NCI-H510A (cell line): ENCODE measurements at places on chromosomes 12 and 14.

DNA sequence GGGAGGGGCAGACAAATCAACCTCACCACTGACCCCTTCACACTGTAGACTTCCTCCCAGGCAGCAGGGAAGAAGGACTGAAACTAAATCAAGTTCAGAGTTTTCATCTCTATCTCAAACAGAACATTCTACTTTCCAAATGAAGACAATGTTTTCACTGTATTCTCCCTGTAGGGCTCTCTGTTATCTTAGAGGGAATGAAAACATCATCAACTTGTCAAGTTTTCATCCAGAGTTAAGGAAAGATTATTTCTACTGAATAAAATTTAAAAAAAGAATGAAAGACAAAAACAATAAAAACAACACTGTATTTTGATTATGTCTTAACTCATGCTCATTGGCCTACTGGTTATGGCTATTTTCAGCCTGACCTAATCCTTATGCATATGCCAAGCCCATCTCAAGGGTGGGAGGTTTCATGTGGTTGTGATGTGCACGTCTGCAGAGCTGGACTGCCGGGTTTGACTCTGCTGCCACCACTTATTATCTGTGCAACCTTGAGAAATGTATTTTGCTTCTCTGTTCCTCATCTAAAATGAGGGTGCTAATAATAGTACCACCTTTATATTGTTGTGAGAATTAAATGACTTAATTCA lies 152.0 kb upstream of the AVPR1A start:
- no peak for DNase-seq

DNA sequence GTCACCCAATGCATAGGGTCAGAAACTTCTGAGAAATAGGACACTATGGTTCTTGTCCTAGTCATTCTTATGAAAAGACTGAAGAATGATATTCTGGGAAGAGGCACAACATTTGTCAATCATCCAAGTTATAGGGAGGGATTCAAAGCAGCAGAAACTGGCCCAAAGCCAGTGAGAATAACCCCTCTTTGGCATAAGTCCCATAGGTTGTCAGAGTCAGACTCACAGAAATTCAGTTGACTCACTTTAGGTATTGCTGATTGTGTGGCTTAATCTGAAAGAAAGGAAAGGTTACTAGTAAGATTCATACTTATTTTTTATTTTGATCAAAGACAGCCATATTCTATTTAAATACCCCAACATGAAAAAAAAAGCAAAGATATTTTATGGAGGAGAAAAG lies 151.0 kb downstream of the SRGAP1 start:
- no peak for DNase-seq

GRCh38 chr14:68444449-68445168 lies 348.3 kb downstream of the ZFP36L1 start:
- DNase-seq = no peak

DNA sequence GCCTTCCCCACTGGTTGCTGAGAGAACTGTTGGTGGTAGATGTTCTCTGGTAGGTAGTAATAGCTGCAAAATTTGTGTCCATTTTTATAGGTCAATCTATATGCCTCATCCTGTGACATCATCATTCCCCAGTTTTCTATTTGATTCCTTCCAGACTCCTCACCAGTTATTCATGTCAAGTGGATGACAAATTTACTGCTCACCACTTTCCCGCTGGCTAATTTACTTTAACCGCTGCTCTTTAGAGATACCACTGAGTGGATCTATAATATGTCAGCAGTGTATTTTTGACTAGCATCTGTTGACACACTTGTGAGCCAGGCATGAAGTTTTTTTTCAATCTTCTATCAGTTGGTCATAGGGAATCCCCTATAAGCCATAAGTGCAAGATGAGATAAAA lies 24.6 kb downstream of the GPR65 start:
- no peak for DNase-seq

DNA sequence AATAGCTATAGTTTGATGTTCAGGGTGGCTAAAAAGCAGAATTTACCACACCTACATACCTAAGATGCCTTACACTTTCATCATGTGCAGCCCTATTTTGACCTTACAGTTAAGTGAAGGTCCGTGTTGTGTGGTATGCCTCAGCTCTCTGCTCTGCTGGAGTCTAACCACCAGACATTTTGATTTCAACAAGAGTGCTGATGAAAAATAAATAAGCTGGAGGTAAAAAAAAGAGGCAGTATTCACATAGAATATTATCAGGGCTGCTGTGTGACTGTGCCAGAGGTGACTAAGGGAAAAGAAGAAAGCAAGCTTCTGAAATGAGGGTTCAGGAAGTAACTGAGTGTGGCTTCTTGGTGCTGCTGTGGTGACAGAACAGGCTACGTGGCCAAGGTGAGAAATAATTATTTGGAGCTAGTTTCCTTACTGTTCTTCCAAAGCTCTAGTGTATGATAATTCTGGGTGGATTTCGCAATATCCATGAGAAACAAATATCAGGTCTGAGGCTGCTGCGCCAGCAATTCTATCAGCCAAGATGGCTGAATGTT lies 188.8 kb downstream of the STXBP6 start:
- DNase-seq = no peak

- DNase-seq = no peak
These were observed 593 bp downstream of the CFL2 start for GRCh38 chr14:34713681-34714319.

- no peak for DNase-seq
These were observed 57.5 kb downstream of the ARHGAP5 start for GRCh38 chr14:32134448-32135097.

- no peak for DNase-seq
These were observed 22.2 kb downstream of the SLC41A2 start for GRCh38 chr12:104935886-104936285.

DNA sequence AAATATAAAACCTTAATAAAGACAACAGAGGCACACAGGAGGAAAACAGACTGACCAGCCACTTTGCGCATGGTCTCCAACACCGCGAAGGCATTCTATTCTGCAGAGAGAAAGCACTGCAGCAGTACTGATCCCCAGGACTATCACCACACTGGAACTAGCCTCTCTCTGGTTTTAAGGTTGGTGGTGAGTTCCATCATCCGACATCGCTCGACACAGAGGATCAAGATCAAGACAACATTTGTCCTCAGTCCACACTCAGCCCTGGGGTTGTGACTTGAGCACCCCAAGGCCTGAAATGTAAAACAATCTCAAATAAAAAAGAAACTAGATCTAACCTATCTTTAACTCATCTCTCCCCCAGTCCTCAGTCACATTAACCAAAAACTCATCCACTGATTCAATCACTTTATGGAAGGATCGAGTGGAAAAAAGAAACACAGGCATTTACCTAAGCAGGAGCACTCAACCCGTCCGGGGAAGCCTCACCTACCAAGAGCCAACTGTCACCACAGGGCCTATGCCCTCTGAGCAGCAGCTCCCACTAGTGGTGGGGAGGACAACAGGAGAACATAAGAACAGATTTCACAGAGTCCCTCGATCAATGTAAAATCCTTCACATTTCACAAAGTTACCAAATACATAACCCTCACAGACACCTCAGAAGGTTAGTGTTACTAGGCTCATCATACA lies 17.7 kb downstream of the STXBP6 start:
- no peak for DNase-seq

GRCh38 chr14:34782031-34782430 lies 67.6 kb upstream of the CFL2 start:
- DNase-seq = no peak

DNA sequence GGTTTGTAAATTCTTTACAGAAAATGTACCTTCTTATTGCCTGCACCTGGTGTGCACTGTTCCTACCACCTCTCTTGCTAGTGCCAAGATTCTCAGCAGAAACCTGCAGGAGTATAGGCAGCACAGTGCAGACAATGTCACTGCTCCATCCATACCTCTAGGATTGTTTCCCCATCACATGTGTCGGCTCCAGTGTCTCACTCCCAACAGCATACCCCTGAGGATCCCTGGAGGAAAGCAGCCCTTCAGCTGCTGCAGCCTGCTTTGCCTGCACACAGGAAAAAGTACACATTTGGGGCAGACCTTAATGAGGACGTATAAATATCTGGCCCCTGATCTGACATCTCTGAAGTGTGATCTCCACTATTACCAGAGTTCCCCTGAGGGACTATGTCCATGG lies 235.5 kb downstream of the MDGA2 start:
- no peak for DNase-seq

GRCh38 chr12:112738531-112738930 lies 53.0 kb upstream of the RPH3A start:
- DNase-seq = no peak

DNA sequence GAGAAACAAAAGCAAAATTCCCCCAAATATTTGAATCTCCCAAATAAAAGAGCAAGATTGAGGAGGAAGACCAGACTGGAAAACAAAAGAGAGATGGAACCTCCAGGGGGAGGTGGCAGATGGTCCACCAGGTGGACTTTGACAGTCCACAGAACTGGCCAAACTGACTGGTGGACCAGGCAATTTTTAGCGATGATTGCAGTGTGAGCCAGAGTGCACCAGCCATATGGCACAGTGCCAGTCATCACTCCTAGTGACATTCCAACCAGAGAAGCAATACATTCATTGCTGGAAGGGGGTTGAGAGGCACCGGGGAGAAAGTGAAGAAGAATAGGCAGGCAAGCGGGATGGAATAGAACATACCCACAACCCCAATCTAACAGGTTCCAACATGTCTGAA lies 182.9 kb downstream of the EXOC5 start:
- peak; percentile 54 for DNase-seq

DNA sequence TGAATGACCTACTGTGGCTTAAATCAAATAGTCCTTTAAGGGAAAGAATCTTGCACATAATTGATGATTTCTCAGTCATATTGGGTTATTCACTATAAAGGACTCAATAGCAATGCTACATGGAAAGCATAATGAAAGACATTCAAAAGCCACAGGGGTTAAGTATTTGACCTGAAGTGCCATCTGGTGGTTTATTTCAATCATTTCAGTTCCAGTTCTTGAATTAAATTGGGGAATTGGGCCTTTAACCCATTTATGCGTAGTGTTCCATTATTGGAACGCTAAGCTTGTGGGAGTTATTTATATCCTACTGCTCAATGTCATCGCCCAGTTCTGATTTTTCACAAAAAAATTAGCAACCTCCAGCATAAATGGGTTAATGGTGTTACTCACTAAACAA lies 41.3 kb upstream of the C12orf71 start:
- DNase-seq = no peak

GRCh38 chr12:111107392-111108178 lies 187.2 kb upstream of the MYL2 start:
- DNase-seq = no peak

- no peak for DNase-seq
These were observed 76.1 kb downstream of the LRIG3 start for GRCh38 chr12:58844161-58844560.

DNA sequence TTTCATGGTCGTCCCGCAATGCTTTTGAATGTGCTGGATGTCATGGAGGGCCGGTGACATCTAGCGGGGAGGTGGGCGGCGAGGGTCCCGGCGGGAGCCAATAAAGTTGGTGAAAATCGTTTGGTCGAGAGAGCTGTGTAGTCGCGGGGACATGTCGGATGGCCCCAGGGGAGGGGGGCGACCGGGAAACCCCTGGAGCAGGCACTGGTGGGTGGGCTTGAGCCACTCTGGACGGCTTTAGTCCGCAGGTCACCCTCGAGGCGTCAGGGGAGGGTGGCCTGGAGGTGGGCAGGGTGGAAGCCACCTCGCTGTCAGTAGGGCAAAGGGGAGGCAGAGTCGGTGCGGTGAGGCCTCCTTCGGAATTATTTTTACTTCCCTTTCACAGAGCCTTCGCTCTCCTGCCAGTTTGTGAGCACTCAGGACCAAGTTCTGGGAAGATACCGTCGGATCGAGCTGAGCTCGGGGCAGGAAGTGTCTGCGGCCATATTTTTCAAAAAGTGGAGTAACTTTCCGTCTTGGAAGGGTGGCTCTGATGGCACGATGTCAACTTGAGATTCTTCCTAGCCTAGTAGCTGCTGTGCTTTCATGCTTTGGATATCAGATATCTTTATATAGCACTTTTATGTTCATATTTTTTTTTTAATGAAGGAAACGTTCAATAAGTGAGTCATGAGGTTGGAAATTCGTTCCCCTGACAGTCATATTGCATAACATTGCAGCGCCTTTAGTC lies 28.2 kb downstream of the WBP11 start:
- DNase-seq = no peak

- DNase-seq = no peak
These were observed 20.5 kb upstream of the ZFP36L1 start for GRCh38 chr14:68813318-68813838.

GRCh38 chr12:25308756-25309155 lies 58.0 kb upstream of the KRAS start:
- DNase-seq = no peak

GRCh38 chr12:11524446-11524845 lies 125.0 kb upstream of the ETV6 start:
- no peak for DNase-seq
